ENCODE measurements at places on chromosomes 4 and X.

- DNase-seq, result no peak
Observed at GRCh38 chr4:90130076-90130475, 2.9 kb downstream of the CCSER1 start.

DNA sequence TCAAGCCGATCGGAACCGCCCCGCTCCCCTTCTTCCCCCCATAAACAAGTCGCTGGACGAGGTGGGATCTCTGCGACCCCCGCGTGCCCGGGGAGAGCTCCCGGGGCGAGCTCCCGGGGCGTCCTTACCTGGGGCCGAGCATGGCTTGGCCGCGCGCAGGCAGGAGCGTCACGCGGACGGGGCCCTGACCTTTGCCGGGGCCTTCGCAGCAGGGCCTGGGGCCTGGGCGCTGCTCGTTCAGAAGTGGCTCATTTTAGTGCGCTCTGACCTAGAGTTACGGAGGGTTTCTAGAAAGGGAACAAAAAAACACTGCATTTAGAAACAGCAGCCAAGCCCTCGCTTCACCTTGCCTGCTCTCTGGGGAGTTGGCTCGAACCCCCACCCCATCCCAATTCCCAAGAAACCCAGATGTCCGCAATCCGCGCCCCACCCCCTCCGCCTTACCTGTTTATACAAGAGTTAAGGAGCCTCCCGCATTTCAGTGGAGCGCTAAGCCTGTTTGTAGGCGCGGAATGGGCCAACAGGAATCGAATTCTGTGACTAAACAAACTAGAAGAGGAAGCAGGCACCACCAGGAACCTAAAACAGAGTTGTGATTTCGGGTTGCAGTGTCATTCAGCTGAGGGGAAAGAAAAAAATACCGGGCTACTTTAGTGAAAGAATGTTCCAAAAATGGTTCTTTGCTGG, 814 bp upstream of the RBM47 start:
- DNase-seq, result no peak

DNA sequence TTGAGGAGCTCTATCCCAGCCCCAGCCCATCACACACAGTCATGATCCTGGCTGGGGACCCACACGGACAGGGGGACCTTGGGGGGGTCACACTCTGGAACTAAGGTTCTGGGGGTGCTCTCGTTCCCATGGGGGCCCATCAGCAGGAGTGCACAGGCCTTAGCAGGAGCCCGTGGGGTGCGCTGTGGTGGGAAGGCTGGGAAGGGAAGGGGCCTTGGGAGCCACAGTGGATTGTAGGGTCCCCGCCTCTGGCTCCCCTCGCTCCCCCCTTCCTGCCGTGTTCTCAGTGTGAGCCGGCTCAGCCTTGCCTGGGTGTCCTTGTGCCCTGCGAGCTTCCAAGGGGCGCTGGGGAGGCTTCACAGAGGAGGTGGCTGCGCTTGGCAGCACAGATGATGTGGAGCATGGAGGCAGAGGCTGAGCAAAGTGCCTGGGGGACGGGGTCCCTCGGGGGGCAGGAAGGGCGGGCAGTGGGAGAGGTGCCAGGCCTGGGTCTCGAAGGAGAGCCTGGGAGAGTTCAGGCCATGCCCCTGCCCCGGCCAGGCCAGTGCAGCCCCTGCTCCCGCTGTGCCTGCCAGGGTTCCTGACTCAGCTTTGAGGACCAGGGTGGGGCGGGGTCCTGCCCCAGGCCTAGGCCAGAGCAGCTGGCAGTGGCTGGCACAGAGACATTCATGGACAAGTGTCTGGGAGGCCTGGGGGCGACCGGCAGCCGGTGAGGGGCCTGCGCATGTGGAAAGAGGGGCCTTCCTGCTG, 5.5 kb upstream of the HGFAC start:
- no peak for DNase-seq

GRCh38 chrX:134236626-134237614, at the start of gene CCDC160:
CCDC160 (plus strand) TSS chrX:134237182; CDS start chrX:134244801, 7,619 bp downstream.
- DNase-seq, result peak; percentile 55

DNA sequence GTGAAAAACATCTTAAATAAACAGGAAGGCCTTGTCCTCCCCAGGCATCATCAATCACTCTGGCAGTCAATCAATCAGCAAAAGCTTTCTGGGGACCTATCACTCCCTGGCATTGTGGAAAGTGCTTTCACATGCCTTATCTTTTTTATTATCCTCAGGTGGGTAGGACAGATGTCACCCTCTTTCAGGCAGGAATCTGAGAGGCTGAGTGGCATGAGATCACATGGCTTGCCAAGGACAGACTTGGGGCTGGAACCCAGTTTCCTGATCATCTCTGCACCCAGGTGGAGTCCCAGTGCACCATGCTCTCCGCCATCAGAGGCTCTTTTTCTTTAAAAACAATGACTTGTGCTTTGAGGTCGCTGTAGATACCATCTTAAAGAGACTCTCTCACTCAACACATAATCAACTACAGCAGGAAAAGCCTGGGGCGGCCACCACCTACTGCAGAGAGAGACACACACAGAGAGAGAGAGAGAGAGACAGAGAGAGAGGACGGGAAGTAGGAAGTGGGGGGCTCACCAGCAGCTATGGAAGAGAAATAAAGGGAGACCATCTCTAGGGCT, 282.7 kb downstream of the PTTG2 start:
- no peak for DNase-seq

DNA sequence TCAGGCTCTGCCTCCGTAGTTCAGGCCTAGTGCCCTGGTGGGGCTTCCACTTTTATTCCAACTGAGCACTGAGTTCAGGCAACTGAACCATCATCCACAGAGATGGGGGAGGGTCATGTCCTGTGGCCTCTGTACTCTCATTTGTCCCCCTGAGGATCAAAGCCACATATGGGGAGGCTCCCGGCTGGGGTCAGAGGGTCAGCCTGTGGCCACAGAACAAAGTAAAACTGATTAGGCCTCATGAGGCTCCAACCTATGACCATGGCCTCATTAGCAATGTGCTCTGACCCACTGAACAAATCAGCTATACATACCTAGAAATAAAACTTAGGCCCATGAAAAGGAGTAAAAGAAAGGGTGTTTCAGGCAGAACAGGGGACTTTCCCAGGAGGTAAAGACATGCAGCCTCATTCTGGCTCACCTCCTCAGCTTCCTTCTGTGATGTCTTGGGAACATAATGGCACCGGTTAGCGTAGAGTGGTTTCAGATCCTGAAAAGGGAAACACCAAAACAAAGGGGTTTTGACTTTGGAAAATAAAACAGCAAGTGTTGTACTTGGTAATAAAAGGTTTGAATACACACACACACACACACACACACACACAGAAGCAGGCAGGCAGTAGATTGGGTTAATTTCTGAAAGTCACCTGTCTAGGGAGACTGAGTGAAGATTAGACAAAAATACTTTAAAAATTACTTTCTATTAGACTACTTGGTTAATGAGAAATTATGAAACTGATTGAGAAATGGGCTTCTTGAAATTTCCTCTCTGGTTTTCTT, 24.3 kb downstream of the TMEM255A start:
- DNase-seq, result no peak

DNA sequence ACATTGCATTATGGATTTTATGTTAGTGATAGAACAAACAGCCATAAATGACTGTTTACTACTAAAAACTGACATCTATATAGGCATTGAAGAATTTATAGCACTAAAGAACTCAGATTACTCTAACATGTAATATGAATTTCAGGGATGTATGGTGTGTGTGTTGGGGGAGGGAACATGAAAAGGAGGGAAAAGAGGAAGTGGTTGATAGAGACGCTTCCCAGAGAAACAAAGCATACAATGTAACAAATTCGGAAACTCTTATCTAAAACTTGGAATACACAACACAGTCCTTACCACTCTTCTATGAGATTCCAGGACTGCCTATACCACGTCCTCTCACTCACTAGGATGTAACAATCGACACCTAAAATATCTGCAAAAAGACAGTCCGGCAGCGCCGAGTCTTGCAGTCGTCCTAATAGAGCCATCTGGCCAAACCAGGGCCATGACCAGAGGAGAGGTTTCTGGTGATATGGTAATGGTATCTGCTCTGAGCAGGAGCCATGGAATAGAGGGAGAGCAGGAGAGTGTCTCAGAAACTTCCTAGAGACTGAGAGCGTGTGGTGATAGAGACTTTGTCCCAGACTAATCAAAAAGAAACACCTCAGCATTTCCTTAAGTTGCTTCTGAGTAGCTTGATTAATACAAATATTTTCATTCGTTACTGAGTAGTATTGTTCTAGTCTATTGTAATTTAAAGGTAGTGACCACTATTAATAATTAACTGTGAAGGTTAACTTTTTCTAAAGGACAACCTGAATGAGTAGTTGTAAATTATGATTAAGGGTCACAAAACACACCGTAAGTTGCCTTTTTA, 251.9 kb upstream of the ETNPPL start:
- no peak for DNase-seq

DNA sequence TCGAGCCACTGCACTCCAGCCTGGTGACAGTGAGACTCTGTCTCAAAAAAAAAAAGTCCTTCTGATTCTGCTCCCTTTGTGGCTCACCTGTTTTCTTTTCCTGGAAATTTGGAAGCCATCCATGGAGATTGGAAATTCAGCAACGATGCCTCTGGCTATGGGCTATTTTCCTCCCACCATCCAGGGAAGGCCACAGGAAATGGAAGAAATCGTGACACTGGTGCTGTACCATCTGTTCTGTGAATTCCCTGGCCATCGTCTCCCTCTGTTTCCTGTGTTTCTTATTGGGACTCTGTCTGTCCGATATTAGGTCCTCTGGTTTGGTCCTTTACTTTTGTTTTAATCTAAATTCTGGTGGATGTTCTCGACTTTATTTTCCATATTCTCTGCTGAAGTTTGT, 29.4 kb upstream of the ADRA2C start:
- no peak for DNase-seq

DNA sequence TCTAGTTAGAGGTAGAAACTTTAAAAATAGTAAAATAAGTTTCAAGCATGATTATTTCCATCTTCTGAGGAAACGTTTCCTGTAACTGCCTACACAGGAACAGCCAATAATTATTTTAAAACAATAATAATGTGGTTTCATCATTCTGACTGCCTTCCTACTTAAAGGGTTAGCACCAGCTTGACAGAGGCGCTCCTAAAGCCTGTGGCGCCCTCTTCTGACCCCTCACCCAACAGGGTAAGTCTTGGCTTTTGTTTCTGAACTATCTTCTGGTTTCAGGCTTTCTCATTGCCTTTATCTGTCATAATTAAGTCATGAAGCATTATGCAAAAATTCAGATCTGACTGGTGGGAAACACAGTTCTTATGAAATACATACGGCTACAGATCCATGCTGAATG, 96.7 kb downstream of the ITM2A start:
- DNase-seq, result no peak

Measured in globus pallidus (tissue), 1 donor.